ENCODE measurements at places on chromosomes 2 and 18. TPM values are rescaled to one million over a fixed set of nuclear protein-coding genes. Genes with fewer than 3 reads are reported as not detected.

ITGA6 gene
- total RNA-seq: 10.7 TPM

TMX3 gene
- total RNA-seq: 21.6 TPM

ZNF512 gene
- 6.7 TPM for total RNA-seq

MRPL33 gene
- 33.6 TPM for total RNA-seq

UGT1A4 gene
- total RNA-seq: 117 TPM

FAM237A gene
- total RNA-seq: not detected

BARD1 gene
- total RNA-seq: 3.7 TPM

ATP8B1 gene
- 18.2 TPM for total RNA-seq

ANKRD29 gene
- total RNA-seq: 1.1 TPM

AKAIN1 gene
- not detected for total RNA-seq

HADHB gene
- 163 TPM for total RNA-seq

RNF144A gene
- total RNA-seq: 2.0 TPM

PFN4 gene
- 0.22 TPM for total RNA-seq

OR6B2 gene
- total RNA-seq: not detected

IL1F10 gene
- not detected for total RNA-seq

KHK gene
- total RNA-seq: 101 TPM

MEP1B gene
- total RNA-seq: 1.7 TPM

SCG2 gene
- not detected for total RNA-seq

CNDP1 gene
- total RNA-seq: 61.4 TPM

FZD7 gene
- total RNA-seq: 1.3 TPM

GPAT2 gene
- not detected for total RNA-seq

CETN1 gene
- total RNA-seq: not detected

STAT4 gene
- total RNA-seq: 1.1 TPM

COMMD1 gene
- total RNA-seq: 17.2 TPM

IL36RN gene
- not detected for total RNA-seq

MSGN1 gene
- not detected for total RNA-seq

PSME4 gene
- 28.3 TPM for total RNA-seq

PRKAG3 gene
- total RNA-seq: not detected

NEU4 gene
- total RNA-seq: 78.3 TPM

TNFAIP6 gene
- 0.31 TPM for total RNA-seq

MYO5B gene
- total RNA-seq: 22.9 TPM

CHCHD5 gene
- total RNA-seq: 20.0 TPM

CHRND gene
- not detected for total RNA-seq

SERPINB3 gene
- total RNA-seq: not detected

SRBD1 gene
- total RNA-seq: 8.5 TPM

INPP5D gene
- total RNA-seq: 5.8 TPM

BIRC6 gene
- 53.1 TPM for total RNA-seq

QPCT gene
- 0.55 TPM for total RNA-seq

TBR1 gene
- total RNA-seq: not detected

TUBA4A gene
- 33.2 TPM for total RNA-seq

ACMSD gene
- 38.3 TPM for total RNA-seq

ATP5F1A gene
- 284 TPM for total RNA-seq

DYNAP gene
- total RNA-seq: not detected

GALNT13 gene
- not detected for total RNA-seq

DOCK10 gene
- 10.2 TPM for total RNA-seq

COL3A1 gene
- total RNA-seq: 95.3 TPM

Measured in right lobe of liver (tissue), 6 donors.